SK-N-DZ (cell line): ENCODE measurements at places on chromosomes 5 and 9.

- no peak for DNase-seq
Measured at GRCh38 chr5:121152411-121152810, 688.3 kb downstream of the PRR16 start.

- DNase-seq, result no peak
Measured at GRCh38 chr5:37501152-37501551, 122.0 kb downstream of the WDR70 start.

DNA sequence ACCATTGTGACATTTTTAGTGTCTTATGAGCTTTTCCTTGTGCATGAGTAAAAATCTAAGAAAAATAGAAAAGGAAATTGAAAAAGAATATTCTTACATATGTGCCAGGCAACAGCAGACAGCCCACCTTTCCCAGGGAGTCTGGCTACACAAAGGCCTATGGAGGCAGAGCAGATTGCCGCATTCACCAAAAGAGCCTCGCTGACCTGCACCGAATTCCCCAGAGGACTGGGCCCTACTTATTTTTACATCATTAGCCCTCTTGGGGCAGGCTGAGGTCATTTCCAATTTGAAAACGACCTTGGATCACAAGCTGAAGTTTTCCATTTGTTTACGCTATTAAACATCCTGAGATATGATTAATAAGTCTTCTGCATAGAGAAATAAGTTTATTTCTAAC lies 66.2 kb upstream of the WDR41 start:
- DNase-seq, result peak; percentile 11

GRCh38 chr5:25579111-25579510 lies 934.3 kb upstream of the CDH10 start:
- no peak for DNase-seq

DNA sequence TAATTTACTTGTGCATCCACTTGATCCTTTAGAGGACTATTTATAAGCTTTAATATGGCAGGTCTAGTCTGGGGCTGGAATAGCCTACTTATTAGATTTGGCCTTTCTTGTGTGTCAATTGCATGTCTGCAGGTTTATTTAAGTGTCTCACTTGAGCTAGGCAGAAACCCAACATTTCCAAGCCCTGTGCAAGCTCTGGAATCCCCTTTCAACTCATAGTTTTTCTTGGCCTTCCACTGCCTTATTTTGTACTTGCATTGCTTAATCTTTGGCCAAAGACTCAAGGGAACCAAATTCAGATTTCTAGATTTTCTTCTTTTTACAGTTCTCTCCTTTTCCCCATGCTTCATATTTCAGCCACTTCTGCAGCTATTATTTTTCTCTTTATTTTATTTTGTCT lies 102.4 kb upstream of the RFX3 start:
- no peak for DNase-seq

DNA sequence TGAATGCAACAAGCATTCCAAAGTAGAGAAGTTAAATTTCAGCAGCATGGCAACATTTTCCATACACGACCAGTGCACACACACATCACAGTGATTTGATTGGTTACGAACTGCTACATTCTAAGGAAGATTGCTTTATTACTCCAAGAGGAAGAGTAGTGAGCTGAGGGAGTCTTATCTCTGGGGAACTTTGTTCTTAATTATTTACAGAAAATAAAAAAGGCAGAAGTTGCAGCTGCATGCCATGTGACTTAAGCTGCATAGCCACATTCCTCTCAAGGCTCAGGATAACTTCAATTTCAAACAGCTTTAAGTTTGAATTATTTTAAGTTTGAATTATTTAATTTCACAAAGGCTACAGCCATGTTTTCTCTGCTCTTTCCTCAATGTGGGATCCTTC lies 71.6 kb upstream of the HSPB3 start:
- DNase-seq, result no peak

DNA sequence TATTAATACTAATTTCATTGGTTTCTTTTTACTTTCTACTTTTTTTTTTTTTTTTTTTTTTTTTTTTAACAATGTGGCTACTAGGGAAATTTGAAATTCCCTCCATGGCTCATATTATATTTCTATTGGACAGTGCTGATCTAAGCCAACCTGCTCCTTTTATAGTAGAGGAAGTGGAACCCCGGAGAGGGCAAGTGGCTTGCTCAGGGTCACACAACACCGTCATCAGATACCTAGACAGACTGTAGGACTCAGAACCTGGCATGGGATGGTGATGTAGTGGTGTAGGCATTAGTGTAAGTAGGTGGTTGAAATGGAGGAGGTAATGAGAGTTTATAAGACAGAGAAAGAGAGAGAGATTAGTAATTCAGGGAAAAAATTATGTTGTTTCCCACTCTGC lies 10.8 kb downstream of the ZNF618 start:
- DNase-seq, result no peak

DNA sequence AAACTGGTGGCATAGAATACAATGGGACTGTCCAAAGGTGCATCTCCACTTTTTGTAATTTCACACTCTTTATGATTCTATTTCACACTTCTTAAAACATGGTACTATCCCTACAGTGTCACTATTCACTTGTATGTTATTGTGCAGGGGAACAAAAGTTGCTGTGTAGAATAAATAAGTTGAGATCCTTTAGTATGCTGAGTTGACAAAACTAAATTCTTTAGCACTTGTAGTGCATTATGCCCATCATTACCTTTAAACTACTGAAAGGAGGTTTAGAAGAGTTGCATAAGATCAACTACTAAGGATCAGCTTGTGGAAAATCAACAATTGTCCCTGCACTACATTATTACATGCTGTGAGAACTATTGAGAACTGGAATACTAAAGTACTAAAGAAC lies 1380.9 kb downstream of the PTPRD start:
- DNase-seq, result no peak

DNA sequence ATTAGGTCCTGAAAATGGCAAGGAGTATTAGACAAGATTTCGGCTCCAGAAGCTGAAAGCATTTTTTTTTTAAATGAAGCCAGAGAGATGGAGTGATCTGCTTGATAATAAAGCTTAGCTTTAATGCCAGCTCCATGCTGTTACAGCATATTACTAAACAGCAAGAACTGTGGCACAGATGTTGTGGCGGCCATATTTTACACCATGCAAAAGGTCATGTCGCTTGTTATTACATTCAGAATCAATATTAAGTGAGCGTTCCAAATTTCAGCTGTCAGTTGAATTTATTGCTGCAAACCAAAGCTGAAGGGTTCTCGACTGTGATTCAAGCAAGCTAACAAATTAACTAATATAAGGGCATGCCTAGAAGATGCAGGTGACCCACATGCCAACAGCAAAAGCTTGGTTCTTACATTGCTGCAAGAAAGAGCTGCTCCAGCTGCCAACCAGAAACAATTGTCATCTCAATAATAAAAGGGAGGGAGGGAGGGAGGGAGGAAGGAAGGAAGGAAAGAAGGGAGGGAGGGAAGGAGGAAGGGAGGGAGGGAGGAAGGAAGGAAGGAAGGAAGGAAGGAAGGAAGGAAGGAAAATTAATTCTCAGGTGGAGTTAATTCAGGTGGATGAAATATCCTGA lies 517.7 kb upstream of the WWC1 start:
- no peak for DNase-seq

DNA sequence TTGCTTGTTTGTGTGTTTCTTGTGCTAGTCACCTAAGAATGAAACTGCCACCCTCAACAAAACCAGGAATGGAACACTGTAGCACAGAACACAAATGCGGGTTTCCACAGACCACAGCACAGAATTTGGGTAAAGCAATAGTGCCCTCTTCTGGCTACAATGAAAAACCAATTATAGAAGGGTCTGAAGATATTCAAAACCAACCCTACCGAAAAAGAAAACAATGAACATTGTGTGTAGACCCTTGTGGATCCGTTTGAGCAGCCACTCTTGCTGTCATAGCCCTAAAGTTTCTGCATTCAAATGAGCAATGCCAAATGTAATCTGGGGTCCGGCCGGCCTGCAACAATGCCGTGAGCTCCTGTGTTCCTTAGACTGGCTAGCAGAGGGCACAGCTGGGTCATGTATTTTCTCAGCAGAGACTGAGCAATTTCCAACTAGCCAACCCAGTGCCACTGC lies 8.3 kb upstream of the ENC1 start:
- DNase-seq, result peak; percentile 64

DNA sequence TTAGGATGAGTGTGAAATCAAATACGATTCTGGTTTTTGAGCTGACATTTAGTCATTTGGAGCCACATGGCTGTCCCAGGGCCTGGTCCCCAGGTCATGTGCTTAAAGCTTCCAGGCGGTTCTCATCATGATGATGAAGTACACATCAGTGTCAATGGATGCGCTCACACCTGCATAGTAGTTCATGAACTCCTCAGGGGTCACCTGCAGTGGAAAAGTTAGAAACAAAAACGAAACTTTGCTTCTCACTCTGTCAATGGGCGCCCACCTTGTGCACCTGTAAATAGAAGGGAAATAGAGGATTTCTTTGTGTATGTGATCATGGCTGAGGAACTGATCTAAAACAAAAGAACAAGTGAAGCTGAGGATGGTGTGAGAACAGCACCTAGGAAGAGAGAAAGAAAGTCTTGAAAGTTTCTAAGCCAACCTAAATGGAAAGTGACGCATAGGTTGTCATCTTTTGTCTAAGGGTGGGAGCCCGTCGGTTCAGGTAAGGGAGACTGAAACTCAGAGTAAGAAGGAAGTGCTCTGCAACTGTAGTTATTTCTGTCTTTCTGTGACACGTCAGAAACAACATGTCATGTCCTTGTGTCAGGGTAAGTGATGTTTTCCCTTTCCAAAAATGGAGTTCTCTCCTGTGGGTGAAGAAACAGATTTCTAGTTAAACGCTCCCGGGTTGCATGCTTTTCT lies 33.8 kb downstream of the CAPSL start:
- no peak for DNase-seq

- no peak for DNase-seq
Measured at GRCh38 chr5:112657804-112658203, 79.9 kb upstream of the APC start.

DNA sequence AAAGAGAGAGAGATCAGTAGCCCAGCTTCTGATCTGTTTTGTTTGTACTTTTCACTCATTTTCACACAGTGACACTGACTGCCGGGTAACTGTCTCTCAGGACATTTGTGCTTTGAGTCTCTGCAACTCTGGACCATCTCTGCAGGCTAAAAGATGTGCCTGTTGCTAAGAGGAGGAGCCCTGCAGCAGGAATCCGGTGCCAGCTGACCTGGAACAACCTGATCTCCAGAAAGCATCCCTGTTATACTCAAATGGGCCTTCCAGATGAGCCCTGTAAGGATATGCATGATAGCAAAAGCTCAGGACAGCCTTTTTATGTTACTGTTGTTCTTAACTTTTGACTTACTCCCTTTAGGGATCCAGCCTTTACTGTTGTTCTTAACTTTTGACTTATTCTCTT lies 170.7 kb upstream of the RASEF start:
- no peak for DNase-seq

GRCh38 chr9:112495614-112496013 lies 9.0 kb downstream of the KIAA1958 start:
- DNase-seq, result no peak

DNA sequence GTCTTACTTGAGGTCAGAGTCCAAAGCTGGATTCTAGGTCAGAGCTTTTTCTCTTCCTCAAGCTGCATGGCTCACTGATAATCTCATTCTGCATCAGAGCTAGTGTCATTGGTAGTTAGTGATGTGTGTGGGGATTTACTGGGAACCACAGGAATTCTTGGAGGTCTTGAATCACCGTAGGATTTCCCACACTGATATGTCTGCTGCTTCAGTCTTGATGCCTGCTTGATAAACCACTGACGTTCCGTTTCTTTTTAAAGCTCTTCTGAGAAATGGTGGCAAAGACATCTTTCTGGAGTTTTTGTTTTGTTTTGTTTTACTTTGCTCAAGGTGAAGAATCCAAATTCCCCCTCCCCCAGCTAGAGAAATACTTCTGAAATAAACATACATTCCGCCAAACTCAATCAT lies 1.2 kb upstream of the GARIN3 start:
- DNase-seq, result no peak

- no peak for DNase-seq
Measured at GRCh38 chr5:78530342-78531096, 118.1 kb downstream of the LHFPL2 start.

DNA sequence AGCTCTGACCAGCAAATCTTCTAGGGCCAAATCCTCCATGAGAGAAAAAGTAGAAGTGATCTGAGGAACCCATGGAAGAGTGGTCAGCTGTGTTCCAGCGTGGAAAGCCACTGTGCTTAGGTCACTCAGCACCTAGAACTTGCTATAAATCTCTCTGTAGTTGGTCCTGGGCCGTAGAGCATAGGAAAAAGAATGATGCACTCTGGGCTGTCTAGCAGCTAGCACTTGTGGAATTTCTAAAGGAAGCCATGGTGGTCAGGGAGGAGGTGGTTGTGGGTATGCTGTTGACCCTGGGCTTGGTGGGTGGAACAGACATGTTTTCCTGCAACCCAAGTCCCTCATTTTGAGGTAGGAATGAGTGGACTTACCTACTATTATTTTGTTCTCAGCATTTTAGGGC lies 48.1 kb downstream of the GGTA1 start:
- DNase-seq, result no peak

- no peak for DNase-seq
Measured at GRCh38 chr9:87519461-87519860, 21.8 kb downstream of the DAPK1 start.

DNA sequence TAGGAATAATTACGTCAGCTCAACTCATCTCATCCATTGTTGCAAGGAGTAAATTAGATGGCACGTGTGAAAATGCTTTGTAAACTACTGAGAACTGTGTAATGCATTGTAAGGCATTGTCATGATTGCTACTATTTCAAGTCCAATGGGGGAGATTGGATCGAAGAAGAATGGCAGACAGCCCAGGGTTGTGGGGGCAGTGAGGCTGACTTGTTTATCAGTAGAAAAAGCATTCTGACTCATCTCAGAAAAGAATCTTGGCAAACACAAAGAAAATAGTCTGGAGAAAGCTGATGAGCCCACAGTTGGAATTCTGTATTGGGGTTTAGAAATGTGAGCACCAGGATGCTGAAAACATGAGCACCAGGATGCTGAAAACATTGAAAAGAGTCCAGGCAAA lies 28.0 kb upstream of the DAP start:
- DNase-seq, result no peak

DNA sequence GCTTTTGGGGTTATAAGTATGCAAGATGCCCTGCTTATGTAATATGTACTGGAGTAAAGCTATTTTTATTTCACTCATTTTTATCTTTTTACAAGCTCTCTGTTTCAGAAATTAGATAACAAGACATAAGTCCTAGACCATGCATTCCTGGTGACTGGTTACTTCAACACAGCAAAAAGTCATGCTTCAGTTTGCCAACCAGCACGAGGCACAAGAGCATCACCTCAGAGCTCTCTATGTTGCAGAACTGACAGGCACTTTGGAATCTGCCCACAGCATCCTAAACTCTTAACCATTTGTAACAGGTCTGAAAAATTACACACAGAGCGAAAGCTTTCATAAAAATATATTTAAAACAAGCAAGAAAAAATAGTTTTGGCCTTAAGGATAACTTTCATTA lies 112.8 kb downstream of the MARCHF11 start:
- DNase-seq, result no peak
